ENCODE measurements at places on chromosomes 4 and X.

DNA sequence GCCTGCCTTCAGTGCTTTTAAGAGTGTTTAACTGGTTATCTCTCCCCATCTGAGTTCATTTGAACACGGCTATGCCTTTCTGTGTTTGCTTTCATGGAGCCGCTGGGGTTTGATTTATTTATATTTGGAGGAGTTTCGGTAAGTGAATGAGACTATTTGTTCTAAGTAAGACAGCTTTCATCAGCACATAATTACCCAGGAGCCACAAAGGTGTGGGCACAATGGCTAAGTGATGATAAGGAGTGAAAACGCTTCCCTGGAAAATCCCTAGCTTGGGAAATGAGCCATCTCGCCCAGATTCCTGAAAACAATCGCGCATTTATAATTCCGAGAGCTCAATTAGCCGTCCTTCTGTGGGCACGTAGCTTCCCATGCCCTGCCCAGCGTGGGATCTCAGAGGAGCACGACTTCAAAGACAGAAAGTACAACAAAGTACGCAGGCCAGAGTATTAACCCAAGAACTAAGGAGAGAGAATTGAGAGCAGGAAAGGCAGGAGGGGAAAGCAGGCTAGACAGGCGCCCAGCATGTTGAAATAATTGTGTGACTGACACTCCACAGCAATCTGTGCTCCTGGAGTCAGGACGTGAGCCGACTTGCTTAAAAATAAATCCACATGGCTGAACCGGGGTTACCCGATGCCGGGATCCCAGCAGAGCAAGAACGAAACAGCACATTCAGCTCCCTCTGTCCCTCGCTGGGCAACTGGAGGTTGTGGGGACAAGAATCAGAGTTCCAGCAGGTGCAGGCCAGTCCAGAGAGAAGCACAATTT is 99.0 kb downstream of the DHRSX start:
- no peak for DNase-seq

DNA sequence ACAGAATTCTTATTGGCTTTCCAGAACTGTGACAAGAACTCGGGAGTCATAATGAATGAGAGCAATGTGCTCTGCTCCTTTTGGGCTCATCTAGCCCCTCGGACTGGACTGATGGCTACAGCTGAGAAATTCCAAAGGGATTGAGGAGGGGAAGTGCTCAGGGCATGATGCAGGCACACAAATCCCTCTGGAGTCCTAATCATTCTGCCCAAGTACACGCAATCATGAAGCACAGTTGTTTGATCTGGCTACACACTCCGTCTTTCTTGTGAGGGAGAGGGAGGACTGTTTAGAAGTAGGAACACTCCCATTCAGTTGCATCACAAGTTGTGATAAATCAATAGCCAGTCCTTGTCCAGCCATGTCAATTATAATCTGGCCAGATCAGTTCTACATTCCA is 237.5 kb downstream of the COL25A1 start:
- no peak for DNase-seq

DNA sequence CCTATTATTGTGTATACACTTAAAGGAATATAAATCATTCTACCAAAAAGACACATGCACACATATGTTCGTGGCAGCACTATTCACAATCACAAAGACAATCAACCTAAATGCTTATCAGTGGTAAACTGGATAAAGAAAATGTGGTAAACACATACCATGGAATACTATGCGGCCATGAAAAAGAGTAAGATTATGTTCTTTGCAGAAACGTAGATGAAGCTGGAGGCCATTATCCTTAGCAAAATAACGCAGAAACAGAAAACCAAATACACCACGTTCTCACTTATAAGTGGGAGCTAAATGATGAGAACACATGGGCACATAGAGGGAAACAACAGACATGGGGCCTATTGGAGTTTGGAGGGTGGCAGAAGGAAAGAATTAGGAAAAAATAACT is 593.2 kb downstream of the DMD start:
- no peak for DNase-seq

GRCh38 chr4:101279377-101279871 is 67.9 kb downstream of the PPP3CA start:
- no peak for DNase-seq

- DNase-seq, result no peak
Measured at GRCh38 chr4:104063341-104063740, 343.6 kb upstream of the TACR3 start.

- DNase-seq, result no peak
Measured at GRCh38 chr4:146104541-146104940, 71.0 kb upstream of the LSM6 start.

- no peak for DNase-seq
Measured at GRCh38 chr4:26367811-26368210, 47.0 kb downstream of the RBPJ start.

DNA sequence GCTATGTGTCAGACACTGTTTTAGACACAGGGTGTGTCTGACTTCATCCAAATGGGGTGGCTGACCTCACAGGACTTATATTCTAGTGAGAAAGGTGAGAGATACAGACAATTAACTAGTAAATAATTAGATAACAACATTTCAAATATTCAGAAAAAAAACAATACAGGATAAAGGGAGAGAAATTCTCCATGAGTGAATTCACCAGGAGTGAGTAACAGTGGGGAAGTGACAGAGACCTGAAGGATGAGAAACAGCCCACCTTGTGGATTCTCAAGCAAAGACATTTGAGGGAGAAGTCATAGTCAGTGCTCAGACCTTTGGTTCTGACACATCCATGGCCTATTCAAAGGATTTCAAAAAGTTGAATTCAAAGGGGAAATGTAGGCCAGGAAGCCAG is 627.9 kb downstream of the IQCM start:
- no peak for DNase-seq

- DNase-seq, result peak; percentile 63
Measured at GRCh38 chrX:40146262-40147125, 48.7 kb upstream of the BCOR start.

DNA sequence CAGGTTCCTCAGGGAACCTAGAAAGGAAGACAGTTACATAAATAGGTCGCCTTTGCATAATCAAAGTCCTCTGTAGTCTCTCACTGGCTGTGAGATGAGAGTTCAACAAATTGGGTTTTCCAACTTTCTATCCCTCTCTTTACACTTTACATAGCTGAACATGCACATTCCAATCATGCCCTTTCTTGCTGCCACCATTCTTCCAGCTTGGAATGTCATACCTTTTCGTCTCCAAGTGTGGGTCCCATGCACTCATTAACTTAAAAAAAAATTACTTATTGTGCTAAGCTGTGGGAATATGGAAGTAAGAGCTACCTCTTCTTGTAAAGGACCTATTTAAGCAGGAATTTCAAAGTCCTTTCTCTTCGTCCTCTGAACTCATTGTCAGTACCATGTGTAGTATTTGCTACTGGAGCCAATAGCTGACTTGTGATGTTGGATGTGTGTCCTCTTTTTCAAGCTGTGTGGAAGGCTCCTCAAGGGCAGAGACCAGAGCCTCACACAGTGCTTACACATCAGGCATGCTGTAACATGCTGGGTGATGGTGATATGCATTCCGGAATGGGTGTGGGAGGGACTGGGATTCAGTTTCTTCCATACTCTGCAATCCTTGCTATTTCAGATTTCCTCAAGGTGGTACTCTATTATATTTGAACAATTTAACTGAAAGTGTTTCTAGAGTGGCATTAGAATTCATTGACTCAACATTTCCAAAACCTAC is 7.1 kb downstream of the ENOPH1 start:
- DNase-seq, result no peak

DNA sequence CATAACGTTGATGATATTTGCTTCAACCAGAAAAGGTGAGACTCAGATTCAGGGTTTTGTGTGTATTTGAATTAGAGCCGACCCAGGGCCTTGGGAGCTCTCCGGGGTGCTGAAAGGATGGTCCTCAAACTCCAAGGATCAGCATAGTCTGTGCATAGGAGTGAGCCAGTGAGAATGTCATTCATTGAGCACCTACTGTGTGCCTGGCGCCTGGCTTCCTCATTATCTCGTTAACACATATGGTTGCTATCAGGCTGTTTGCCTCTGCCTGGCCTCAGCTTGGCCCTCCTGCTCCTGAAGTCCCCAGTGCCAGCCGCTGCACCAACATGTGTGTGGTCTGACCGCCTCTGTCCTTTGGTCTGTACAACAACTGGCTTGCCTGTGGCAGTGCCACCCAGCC is 25.1 kb upstream of the JAKMIP1 start:
- no peak for DNase-seq

DNA sequence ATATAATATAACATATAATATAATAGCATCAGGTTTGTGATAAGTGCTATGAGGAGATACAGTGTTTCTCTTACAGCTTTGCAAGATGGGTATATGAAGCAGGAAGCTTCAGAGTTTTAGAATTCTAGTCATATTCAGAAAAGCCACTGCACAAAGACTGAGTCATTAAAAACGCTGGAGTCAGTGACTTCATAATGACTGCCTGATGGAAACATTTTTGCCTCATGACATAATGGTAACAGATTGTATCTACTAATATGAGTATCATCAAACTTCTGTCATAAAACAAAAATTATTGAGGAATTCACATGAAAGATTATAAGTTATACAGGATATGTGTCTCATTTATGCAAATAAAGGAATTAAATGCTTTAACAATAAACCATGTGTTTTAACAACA is 46.8 kb downstream of the EPHA5 start:
- no peak for DNase-seq

DNA sequence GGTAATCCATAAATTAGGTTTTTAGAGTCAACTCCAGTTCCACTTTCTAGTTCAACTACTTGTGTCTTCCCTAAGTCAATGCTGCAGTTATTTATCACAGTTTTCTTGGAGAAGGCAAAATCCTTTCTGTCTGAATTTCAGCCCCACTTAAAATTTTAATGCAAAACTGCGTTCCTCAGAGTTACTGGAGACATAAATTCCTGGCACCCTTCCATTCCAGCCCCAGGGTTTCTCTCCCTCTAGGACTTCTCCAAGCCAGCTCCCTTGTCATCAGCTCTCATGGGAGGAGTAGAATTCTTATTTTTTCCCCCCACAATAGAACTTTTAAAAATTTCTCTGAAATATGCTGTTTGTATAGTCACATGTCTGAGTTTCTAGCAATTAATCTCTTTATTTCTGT is 50.6 kb upstream of the PHOX2B start:
- DNase-seq, result no peak

- no peak for DNase-seq
Measured at GRCh38 chr4:168598191-168598590, 101.3 kb downstream of the PALLD start.

DNA sequence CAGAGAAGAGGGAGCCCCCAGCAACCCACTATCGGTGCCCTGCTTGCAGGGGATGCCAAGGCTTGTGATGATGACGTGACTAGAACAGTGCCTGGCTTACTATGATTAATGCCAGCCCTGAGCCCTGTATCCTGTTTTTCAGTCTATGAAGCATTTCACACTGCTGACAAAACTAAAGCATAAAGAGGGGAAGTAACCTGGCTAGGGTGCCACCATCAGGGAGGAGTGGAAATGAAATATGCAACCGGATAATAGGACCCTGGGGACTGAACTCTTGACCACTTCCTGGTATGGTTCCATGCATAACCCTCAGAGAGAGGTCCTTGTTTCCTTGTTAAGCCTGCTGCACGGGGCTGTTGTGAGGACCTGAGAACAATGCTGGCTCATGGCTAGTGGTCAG is 50.3 kb downstream of the MED28 start:
- DNase-seq, result no peak

GRCh38 chr4:61200916-61201526 is 895 bp downstream of the ADGRL3 start:
- DNase-seq, result no peak

GRCh38 chrX:135453381-135453780 is 31.6 kb downstream of the SMIM10L2A start:
- DNase-seq, result no peak

- no peak for DNase-seq
Measured at GRCh38 chr4:121071640-121072223, 603 bp downstream of the NDNF start.

GRCh38 chrX:3037218-3037617 is 4.1 kb upstream of the ARSF start:
- DNase-seq, result no peak

GRCh38 chr4:2182994-2183393 is 58.9 kb downstream of the HAUS3 start:
- DNase-seq, result no peak

GRCh38 chrX:77953302-77953701 is 16.1 kb downstream of the PGAM4 start:
- no peak for DNase-seq

GRCh38 chr4:169070071-169070894 is 60.2 kb upstream of the CBR4 start:
- DNase-seq, result no peak

GRCh38 chr4:6092131-6092530 is 73.9 kb upstream of the C4orf50 start:
- DNase-seq, result no peak

- no peak for DNase-seq
Measured at GRCh38 chrX:11541510-11541909, 124.2 kb downstream of the ARHGAP6 start.

- no peak for DNase-seq
Measured at GRCh38 chrX:152960115-152960514, 33.8 kb downstream of the PNMA5 start.

GRCh38 chrX:155959018-155959587 is 38.4 kb upstream of the IL9R start:
- DNase-seq, result no peak

DNA sequence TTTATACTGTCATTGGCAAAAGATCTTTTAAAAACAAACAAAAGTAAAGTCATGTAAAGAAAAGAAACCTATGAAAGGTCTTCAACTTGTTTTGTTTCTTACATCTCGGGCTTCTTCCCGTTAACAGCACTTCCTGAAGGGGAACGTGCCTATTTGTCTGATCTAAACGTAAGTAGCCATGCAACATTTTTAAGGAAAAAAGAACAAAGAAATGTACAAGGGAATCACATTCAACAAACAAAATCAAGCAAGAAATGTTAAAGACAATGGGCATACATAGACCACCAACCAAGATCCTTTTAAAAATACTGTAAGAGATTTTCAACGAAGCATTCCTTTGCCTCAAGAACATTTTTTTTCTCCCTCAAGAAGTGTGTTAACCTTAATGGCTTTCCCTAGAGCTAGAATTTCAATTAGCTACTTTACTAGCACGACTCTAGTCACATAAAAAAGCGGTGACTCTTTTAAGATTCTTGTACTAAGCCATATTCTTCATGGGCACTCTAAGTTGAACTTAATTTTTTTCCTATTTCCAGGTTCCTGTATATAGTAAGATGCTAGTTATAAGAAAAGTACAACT is 112.0 kb upstream of the TTC29 start:
- no peak for DNase-seq
